ENCODE measurements at places on chromosomes 6 and 20.

GRCh38 chr6:143608906-143609305, 68.9 kb upstream of the PHACTR2 start:
- DNase-seq, result no peak

GRCh38 chr6:130810307-130811030, 16.7 kb upstream of the SMLR1 start:
- DNase-seq, result no peak

DNA sequence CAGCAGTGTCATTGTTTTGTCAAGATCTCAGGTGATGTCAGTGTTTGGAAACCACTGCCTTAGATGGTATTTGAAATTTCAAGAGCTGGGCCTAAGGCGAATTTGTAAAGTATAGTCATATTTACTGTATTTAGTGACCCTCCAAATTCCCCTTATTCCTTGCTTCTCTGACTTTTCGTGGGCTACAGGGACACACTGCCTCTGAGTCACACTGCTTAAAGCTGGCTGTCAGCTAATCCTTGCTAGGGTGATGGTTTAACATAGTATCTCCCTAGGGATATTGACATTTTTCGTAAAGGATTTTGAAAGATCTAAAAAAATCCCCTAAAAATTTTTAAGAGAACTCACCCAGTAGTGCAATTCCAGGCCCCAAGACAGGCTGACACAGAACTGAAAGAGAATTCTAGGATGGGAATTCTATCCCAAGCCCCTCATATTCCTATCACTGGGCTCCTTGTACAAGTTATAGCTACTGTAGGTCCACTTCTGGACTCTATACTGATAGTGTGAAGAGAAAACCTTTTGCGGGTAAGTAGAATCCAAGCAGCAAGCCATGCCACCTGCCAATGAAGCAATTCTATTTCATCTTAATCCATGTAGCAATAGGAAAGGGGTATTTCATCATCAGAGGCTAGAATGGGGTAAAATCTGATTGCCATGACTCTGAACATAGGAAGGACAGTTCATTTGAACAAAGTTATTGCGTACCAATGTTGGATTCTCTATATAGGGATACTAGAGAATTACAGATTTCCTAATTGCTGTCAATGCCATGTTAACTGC, 4.3 kb downstream of the BMP6 start:
- DNase-seq, result no peak

- DNase-seq, result no peak
Measured at GRCh38 chr6:168410035-168410434, 30.9 kb upstream of the SMOC2 start.

DNA sequence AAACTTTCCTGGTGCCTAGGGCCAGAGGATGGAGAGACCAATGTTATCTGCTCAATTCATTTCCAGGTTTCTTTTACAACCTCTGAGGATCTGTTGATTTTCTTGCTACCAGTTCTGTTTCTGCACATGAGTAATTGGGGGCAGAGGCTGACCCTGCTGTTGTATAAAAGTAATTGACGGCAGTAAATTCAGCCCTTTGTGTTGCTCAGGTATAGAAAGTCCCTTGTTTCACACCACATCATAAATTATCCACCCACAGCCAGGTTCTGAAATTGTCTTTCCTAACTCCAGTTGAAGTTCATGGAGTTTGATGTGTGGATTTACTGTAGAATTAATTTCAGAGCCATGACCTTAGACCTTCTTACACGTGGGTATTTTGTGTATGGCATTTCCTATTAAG, 107.4 kb upstream of the GRIK2 start:
- DNase-seq, result no peak

- DNase-seq, result no peak
Measured at GRCh38 chr6:21733311-21733710, 139.8 kb downstream of the SOX4 start.

Measured in SHP77 treated with DMSO at 0.1 percent for 48 hours (cell line).